ENCODE measurements at places on chromosomes 3 and 15. TPM values are rescaled to one million over a fixed set of nuclear protein-coding genes. Genes with fewer than 3 reads are reported as not detected.

Gene FEZF2
- not detected for total RNA-seq

Gene ATP8B4
- 2.7 TPM for total RNA-seq

Gene CNTN6
- 0.06 TPM for total RNA-seq

Gene FBXO40
- not detected for total RNA-seq

Gene XCR1
- 0.17 TPM for total RNA-seq

Gene MAGEL2
- 0.26 TPM for total RNA-seq

Gene ASB14
- total RNA-seq, result not detected

Gene KBTBD8
- 1.4 TPM for total RNA-seq

Gene SLC15A2
- 0.99 TPM for total RNA-seq

Gene NR2E3
- total RNA-seq, result not detected

Gene OR5K2
- total RNA-seq, result not detected

Gene SPTSSB
- 0.13 TPM for total RNA-seq

Gene FOXB1
- not detected for total RNA-seq

Gene TF
- total RNA-seq, result under 0.01 TPM

Gene DUSP7
- 20.5 TPM for total RNA-seq

Gene FMN1
- total RNA-seq, result 12.5 TPM

Gene GABRG3
- total RNA-seq, result not detected

Gene SH3GL3
- not detected for total RNA-seq

Gene DAZL
- total RNA-seq, result not detected

Gene C3orf80
- total RNA-seq, result 0.17 TPM

Gene DLL4
- total RNA-seq, result 8.2 TPM

Gene DUOXA2
- total RNA-seq, result 0.52 TPM

Gene DPPA2
- total RNA-seq, result not detected

Gene TRPM1
- not detected for total RNA-seq

Gene ENTPD3
- total RNA-seq, result 2.0 TPM

Gene FAM107A
- 107 TPM for total RNA-seq

Gene LOXL1
- total RNA-seq, result 84.3 TPM

Gene MESP1
- total RNA-seq, result 2.8 TPM

Gene XRN1
- 40.7 TPM for total RNA-seq

Gene AP3B2
- 1.7 TPM for total RNA-seq

Gene THBS1
- 277 TPM for total RNA-seq

Gene CIB2
- 18.3 TPM for total RNA-seq

Gene GOLGA6B
- total RNA-seq, result not detected

Gene DNASE1L3
- 0.80 TPM for total RNA-seq

Gene IFT57
- 68.6 TPM for total RNA-seq

Gene SEMA7A
- 1.2 TPM for total RNA-seq

Gene MESP2
- not detected for total RNA-seq

Gene GPR62
- 0.42 TPM for total RNA-seq

Gene MYL3
- total RNA-seq, result 0.83 TPM

Gene CHRM5
- total RNA-seq, result not detected

Gene CNTN4
- 8.8 TPM for total RNA-seq

Gene SNX22
- not detected for total RNA-seq

Gene RMDN3
- 34.9 TPM for total RNA-seq

Gene SLC30A4
- total RNA-seq, result 9.4 TPM

Gene FRMD4B
- total RNA-seq, result 22.0 TPM

Gene TNK2
- 16.4 TPM for total RNA-seq

Gene ARGFX
- total RNA-seq, result not detected

Gene IL5RA
- 0.13 TPM for total RNA-seq

Gene BCHE
- 48.9 TPM for total RNA-seq

Gene ECE2
- 0.42 TPM for total RNA-seq

Gene GRK7
- total RNA-seq, result not detected

Gene ATP13A3
- total RNA-seq, result 80.2 TPM
